ENCODE measurements at places on chromosomes 4 and X. TPM values are rescaled to one million over a fixed set of nuclear protein-coding genes. Genes with fewer than 3 reads are reported as not detected.

The VCX3B gene
- total RNA-seq: not detected

The ZNF630 gene
- total RNA-seq: 5.1 TPM

- no peak for DNase-seq
Observed at GRCh38 chr4:180054291-180054690, 2188.9 kb upstream of the TENM3 start.

The CPE gene
- total RNA-seq: 151 TPM

GRCh38 chrX:10048076-10048475 is 80.9 kb downstream of the CLDN34 start:
- DNase-seq: no peak

The PAGE2 gene
- not detected for total RNA-seq

The CCSER1 gene
- 14.7 TPM for total RNA-seq

GRCh38 chr4:8120501-8120900 is 38.1 kb downstream of the ABLIM2 start:
- no peak for DNase-seq
